ENCODE measurements at places on chromosomes 2 and 18.

- DNase-seq, result no peak
These were observed 26.9 kb downstream of the SDC1 start for GRCh38 chr2:20198001-20198400.

DNA sequence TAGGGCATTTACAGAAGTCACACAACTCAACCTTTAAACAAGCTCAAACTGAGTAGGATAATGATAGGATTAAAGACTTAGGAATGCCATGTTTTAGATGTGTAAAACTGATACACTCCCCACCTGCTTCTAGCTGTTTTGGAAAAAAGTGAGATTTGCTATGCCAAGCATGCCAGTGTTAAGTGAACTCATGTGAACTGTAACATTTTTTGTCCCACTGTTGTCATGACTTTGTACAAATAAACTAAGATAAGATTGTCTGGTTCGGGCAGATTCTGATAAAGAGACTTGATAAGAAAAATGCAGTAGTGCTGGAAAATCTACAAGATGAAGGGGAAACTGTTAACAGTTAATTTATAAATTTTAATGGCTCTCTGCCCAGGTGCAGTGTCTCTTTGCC is 66.5 kb downstream of the GLS start:
- no peak for DNase-seq

DNA sequence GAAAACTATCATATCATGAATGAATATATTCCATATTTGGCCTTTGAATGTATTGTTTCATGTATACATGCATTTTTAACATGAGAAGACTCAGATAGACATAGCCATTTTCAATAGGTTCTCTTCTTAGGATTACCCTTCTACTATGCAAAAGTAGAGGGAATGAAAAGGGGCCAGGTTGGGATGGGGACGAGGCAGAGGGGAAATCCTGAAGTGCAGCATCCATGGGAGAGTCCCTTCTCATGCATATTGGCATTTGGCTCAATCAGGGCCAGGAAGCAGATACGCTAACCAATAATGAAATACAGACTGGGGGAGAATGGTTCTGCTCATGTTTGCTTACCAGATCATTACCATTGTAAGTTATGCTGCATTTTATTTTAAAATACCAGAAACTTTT is 475.8 kb downstream of the STK39 start:
- no peak for DNase-seq

DNA sequence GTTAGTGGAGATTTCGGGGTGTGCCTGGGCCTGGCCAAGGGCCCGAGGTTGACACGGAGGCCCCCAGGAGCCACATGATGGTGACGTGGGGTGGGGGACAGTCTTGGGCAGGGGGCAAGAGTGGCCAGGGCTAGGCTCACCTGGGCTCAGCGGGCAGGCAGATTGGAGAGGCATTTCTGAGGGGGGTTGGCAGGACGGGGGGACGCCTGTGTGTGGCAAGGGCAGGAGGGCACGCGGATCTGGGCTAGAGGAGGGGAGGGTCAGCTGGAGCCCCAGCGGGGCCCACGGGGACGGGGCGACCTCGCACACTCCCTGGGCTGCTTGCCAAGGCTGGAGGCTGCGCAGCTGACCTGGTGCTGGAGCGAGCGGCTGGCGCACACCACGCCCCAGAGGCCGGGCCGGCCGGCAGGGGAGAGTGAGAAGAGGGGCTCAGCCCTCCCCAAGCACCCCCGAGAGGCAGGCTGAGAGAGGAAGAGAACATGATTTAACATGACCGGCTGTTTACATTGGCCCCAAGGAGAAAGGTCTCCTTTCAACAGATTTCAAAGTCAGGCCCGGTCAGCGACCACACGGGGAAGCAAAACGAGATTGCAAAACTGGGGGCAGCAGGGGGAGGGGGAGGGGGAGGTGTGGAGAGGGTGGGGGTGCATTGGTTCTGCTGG is 38.0 kb upstream of the SNED1 start:
- DNase-seq, result no peak

DNA sequence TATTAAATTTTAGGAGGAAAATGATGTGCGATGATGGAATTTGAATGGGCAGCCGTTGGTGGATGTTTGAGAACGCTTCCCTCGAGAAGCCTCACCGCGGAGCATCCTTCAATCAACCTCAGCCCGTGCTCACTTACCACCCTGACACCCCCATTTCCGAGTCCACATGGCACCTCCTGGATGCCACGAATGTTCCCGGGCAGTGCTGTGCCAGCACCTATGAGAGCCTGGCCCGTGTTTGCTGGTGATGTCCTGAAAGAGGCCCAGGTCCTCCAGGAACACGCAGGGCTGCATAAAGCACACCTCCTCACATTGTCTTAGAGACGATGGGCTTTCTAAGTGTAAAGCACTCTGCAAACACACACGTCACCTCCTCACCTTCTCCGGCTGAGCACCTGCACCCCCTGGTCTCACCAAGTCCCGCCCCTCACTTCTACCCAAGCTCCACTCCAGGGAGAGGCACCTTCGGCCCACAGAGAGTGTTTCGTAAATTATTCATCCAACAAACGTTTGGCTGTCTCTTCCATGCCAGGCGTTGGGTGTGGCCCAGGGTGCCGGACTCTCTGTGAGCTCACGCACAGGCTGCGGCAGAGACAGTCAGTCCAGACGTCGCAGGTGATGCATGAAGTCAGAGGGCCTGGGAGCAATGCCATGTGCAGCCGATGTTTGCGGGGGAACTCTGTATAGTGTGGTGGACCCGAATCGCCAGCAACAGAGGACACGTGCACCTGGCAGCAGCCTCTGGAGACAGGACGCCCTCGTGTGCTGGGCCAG is 150.0 kb downstream of the TPO start:
- no peak for DNase-seq

DNA sequence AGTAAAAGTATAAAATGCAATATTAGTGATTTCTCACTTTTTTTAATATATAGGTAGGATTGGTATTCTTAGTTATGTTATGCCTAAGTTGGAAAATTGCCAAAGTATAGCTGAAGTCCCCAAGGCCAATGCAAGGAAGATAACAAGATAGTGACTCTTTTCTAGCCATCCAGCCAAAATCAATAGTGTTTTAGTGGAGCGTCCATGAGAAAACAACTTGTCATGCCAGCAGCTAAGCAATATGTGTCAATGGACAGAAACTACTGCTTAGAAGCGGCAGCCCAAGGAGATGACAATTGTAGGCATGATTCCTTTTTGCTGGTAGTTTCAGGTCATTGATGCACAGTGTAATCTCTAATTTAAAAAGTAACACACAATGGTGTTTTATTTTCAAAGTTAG is 1444.6 kb downstream of the SUCLG1 start:
- no peak for DNase-seq

DNA sequence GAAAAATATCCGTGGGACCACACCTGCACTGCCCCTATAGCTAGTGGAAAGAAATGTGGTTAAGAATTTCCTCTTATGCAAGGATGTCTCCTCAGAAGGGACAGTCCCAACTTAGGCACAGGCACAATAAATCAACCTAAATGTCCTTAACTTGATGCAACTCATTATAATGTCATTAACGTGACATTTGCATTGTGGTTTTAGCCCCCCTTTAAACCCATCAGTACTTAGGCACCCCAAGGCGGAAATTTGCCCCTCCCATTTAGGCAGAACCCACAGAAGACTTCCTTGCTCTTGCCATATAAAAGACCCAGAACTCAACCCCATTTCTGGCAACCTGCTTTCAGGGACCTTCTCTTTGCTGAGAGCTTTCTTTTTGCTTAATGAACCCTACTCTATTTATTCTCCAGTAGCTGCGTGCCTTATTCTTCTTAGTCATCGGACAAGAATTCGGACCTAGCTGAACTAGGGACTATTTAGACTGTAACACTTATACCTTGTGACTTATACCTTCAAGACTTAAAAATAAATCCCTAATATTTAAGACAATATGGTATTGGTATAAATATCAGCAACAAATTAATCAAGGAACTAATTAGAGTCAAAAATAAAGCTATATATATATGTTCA is 1281.6 kb upstream of the TMEFF2 start:
- no peak for DNase-seq

DNA sequence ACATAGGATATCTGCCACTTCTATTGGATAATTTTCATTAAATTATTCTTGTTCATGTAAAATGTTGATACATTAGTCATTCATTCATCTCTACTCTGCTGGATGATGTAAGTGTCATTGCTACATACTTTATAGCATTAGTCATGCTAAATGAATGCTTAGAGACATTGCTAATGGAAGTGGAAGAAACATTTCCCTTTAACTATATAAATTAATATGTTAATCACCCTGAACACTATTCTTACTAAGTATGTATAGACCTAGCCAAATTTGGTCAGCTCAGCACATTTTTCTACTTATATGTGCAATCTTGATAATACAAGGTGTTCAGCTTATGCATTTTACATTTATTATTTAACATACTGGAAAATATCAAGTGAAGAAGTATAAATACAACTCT is 160.2 kb downstream of the DPP4 start:
- DNase-seq, result no peak

GRCh38 chr2:131014141-131014540 is 79.1 kb downstream of the FAM168B start:
- DNase-seq, result no peak

DNA sequence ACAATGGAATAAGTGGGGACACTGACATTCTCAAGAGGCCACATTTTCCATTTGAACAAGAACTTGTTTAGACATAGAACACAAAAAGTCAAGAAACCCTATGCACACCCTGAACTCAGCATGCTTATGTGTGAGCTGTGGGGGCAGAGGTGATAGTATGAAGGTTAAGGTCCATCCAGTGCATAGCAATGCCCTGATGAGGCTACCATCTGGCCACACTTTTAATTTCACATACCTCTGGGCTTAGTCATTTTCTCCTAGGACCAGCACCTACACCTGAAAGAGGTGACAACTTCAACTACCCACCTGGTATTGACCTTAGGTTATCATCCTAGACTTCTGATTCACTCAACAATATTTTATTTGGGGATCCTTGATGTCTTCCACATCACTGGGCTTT is 139.8 kb downstream of the PIK3C3 start:
- no peak for DNase-seq

- DNase-seq, result no peak
These were observed 41.3 kb downstream of the BCL11A start for GRCh38 chr2:60512062-60512622.

GRCh38 chr2:63667132-63667700 is 78.5 kb downstream of the MDH1 start:
- DNase-seq, result no peak

GRCh38 chr2:232993231-232993821 is 19.7 kb downstream of the NGEF start:
- no peak for DNase-seq

- DNase-seq, result no peak
These were observed 105.2 kb upstream of the PELI1 start for GRCh38 chr2:64249426-64249825.

- no peak for DNase-seq
These were observed 200.4 kb downstream of the TSN start for GRCh38 chr2:121955872-121956271.

DNA sequence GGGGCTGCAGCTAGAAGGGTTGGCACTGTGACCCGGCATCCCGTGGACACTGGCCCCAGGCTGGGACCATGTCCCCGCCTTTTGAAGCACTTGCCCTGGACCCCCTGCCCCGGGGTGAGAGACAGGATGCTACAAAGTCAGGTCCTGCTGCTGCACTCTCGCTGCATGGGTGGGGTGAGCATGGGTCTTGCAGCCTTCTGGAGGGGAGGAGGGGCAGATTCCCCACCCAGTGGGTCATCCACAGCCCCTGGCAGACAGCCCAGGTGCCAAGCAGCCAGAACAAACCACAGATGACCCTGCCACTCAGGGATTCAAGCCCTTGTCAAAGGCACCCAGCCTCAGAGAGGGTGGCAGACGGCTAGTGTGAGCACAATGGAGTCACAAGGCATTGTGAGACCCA is 5.7 kb upstream of the NMUR1 start:
- no peak for DNase-seq

DNA sequence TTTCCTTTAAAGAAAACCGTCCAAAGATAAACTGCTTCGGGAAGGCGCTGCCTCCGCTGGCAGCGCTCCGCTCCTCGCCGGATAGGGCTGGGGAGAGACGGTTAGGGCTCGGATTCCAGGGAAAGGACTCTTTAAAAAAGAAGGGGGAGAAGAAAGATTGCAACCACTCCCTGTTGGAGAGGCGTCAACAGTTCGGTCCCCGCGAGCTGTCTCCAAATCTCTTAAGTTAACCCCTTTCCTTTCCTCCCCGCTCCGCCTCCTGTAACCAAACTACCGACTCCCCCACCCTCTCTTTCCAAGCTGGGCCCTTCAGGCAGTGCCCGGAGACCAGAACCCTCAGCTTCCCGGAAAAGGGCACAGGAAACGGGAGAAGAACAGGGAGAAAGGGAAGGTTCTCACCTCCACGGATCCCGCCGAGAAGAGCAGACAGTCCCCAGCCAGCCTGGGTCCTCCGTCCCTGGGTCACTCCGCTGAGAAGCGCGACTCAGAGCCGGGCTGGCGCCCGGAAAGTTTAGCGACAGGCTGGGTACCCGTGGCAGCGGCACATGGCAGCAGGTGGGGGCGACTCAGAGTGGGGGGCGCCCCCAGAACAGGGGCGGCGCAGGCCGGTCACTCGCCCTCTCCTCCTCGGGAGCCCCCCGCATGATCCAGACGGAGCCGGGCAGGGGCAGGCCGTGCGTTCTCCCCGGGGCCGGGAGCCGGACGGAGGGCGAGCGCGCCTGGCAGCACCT is 675 bp downstream of the FZD5 start:
- no peak for DNase-seq

GRCh38 chr18:2089396-2089795 is 481.9 kb downstream of the METTL4 start:
- DNase-seq, result no peak

DNA sequence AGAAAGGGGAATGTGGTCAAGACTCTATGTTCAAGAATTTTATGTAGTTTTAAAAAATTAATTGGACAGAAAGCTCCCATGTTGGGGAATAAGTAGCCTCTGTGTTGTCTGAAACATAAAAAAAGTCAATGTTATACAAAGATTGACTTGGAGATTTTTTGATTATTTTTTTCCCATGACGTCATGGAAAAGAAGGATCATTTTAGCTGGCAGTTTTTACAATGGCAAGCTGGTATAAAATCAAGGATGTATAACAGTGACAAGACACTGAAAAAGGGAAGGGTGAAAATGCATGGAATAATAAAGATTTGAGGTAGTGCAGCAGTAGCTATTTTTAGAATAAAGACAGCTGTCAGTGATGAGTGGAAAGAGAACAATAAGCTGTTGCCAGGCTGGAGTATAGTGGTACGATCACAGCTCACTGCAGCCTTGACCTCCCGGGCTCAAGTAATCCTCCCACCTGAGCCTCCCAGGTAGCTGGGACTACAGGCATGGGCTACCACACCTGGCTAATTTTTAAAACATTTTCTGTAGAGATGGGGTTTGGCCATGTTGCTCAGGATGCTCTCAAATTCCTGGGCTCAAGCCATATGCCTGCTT is 9.2 kb downstream of the SLC39A10 start:
- DNase-seq, result no peak

GRCh38 chr18:4144201-4144600 is 310.9 kb downstream of the DLGAP1 start:
- DNase-seq, result no peak

DNA sequence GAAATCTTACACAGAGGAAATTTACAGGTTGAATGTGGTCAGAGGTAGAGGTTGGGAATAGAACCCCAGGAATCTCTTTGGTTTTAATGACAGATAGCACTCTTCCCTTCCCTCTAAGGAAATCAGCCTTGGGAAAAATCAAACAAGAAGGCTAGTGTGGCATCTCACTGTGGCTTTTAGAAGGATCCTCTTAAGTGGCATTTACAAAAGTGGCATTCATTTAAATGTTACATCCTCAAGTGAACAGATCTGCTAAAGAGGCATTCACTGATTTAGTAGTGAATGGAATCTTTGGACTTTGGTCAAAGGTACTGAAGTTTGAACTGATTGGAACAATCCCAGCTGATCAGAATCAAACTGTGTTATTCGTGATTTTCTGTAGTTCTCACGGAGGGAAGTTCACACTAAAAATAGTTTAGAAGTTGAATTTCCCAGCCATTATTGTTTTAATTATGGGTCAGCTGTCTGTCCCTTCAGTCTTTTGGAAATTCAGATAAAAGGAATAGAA is 136.5 kb upstream of the FN1 start:
- no peak for DNase-seq

Data from activated T-cell treated with anti-CD3 and anti-CD28 coated beads, Interleukin-2, amount 50 U/mL, for 1 hour (primary cell).